ENCODE measurements at places on chromosomes 2 and 18.

- no peak for DNase-seq
Measured at GRCh38 chr2:209614690-209615369, 156.8 kb upstream of the UNC80 start.

GRCh38 chr2:60094450-60094929 lies 459.0 kb downstream of the BCL11A start:
- DNase-seq, result no peak

- DNase-seq, result no peak
Measured at GRCh38 chr2:225865468-225865867, 466.0 kb downstream of the NYAP2 start.

GRCh38 chr2:66495788-66496640 lies 61.1 kb downstream of the MEIS1 start:
- DNase-seq, result no peak

DNA sequence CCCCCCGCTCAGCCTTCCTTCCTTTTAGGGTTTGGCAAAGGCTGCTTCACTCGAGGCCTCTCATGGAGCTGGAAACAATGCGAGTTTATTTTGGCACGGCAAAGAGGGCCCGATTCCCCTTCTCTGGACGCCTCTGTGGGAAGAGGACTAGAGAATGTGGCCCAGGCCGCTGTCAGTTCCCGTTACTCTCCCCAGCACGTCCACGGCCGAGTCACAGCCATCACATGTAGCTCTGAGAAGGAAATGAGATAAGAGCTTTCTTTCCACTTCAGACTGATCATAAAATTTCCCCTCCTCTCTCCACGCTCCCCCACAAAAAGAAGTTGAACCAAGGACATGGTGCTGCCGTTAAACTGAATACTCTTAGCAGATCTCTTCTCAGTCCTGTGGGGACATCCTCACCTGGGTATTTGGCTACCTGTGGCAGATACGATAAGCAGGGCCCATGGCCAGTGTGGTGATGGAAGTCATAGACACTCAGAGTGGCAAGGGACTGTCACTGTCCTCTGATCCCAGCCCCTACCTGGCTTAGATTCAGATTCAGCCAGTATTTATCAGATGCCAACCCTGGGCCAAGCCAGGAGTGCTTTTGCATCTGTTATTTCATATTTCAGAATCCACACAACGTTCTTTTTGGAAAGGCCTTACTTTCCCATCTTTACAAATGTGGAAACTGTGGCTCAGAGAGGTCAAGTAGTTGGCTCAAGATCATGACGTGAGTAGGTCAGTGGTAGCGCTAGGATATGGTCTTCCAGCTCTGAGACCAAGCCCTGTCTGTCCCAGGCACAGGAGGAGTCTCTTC lies 101.2 kb downstream of the MCFD2 start:
- DNase-seq, result no peak

DNA sequence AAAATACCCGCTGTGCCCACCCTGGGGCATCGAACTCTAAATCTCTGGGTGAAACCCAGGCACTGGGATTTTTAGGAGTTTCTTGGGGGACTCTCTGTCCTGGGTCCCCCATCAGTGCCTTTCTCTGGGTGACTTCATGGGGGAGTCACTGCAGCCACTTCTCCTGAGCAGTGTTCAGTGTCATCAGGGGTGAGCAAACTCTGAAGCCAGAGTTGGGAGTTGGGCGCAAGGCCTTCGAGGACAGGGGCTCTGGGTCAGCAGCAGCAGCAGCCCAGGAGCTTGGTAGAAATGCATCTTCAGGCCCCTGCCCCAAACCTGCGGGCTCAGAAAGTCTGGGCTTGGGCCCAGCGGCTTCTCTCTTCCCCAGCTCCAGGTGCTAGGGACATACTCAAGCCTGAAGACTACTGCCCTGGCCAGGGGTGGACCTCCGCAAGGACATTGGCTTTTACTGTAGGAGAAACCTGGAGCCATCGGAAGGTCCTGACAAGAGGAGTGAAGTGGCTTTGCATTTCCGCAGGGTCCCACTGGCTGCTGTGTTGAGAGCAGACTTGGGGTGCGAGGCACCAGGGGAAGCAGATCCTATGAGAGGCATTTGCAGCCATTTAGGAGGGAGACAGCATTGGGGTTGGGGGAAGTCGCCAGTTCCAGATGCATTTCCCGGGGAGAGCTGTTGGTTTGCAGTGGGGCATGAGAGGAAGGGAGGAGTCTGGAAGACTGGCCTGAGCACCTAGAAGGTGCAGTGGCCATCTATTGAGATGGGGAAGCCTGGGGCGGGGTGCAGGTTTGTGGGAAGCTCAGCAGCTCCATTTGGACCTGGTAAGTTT lies 51.5 kb upstream of the FAHD2A start:
- DNase-seq, result no peak

DNA sequence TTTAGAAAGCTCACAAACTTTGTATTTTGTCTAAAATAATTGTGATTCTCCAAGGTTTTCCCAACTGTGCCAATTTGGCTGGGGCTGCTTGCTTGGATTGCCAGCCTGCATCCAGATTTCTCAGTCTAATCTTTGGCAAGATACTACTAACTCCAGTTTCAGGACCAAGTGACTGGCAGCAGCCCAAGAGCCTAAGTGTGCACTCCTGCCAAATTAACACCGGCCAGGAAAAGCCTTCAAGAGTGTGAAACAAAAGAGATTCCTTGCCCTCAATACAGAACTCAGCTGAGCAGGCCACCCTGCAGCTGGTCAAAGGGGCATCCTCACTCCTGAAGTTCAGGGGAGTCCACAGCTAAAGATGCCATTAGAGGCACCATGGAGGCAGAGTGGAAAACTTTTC lies 589.0 kb upstream of the ACVR2A start:
- no peak for DNase-seq

DNA sequence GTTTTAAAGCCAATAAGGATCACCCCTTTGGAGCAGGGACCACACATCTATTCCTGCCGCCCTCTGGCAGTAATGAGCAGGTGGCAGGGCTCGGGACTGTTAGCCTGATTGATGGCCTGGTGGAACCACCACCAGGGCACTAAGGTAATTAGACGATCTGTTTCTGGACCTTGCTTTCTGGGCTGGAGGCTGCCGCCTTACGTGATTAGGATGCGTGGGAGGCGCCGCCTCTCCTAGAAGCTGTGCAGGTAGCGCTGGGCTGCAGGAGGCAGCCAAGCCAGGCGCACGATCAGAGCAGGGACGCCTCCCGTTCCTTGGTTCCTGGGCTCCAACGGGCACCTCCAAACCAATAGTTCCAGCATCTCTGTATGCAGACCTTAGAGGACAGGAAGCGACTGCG lies 242.6 kb upstream of the RAB12 start:
- no peak for DNase-seq

GRCh38 chr2:136389809-136390208 lies 271.9 kb upstream of the CXCR4 start:
- DNase-seq, result no peak

DNA sequence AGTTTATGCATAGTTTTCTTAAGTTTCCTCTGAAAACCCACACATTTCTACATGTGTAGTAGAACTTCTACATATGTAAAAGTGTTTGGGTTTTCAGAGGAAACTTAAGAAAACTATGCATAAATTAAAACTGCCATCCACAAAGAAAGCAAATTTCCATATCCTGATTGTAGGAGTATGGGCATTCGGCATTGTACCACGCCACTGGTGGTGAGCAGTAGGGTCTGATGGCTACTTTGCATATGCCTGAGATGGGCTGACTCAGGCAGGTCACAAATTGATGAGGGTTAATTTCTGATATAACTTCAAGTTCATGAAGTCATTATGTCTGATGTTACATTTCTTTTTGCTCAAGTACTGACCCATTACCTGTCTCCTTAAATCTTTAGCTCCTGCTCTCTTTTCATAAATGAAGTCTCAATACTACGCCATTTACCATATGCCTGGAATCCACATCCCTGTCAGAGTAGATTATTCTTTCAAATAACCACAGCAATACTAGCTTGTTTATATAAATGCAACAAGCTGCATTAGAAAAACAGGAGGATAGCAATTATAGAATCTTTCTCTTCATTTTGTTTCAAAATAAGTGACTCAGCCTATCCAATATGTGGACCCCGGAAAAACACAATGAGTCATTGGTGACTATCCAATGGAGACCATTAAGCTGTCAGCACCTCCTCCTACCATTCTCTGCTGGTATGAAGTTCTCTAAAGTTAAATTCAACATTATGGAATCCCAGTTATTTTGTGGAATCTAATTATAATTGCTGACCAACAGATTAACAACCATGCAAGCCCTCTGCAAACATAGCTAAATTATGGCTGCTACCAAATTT lies 355.2 kb upstream of the UBE2E3 start:
- no peak for DNase-seq

GRCh38 chr2:178747767-178748166 lies 59.5 kb downstream of the TTN start:
- DNase-seq, result no peak

GRCh38 chr2:42764096-42764495 lies at the start of gene OXER1:
TSS of gene OXER1 (minus strand) at chr2:42764135. CDS start at chr2:42764062, 73 bp downstream.
- DNase-seq, result no peak

DNA sequence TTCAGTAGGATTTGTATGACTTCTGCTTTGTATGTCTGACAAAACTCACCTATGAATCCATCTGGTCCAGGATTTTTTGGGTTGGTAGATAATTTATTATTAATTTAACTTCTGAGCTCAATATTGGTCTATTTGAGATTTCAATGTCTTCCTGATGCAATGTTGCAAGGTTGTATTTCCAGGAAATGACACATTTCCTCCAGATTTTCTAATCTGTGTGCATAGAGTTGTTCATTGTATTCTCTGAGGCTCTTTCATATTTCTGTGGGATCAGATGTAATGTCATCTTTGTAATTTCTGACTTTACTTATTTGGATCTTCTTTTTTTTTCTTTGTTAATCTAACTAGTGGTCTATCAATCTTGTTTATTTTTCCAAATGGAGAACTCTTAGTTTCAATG lies 584.7 kb upstream of the SETBP1 start:
- no peak for DNase-seq

DNA sequence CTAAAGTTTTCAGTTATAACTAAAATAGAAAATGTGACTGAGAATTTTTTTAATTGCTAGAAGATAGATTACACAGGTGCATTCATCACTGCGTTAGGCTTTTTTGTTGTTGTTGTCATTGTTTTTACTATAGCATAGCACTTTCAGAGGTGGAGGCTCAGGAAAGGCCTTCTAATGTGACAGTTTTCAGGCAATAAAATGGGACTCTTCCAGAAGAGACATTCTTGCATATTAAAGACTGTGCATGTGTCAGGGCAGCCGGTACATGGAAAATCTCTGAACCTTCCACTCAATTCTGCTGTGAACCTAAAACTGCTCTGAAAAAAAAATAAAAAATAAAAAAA lies 175.2 kb downstream of the METTL4 start:
- DNase-seq, result no peak

DNA sequence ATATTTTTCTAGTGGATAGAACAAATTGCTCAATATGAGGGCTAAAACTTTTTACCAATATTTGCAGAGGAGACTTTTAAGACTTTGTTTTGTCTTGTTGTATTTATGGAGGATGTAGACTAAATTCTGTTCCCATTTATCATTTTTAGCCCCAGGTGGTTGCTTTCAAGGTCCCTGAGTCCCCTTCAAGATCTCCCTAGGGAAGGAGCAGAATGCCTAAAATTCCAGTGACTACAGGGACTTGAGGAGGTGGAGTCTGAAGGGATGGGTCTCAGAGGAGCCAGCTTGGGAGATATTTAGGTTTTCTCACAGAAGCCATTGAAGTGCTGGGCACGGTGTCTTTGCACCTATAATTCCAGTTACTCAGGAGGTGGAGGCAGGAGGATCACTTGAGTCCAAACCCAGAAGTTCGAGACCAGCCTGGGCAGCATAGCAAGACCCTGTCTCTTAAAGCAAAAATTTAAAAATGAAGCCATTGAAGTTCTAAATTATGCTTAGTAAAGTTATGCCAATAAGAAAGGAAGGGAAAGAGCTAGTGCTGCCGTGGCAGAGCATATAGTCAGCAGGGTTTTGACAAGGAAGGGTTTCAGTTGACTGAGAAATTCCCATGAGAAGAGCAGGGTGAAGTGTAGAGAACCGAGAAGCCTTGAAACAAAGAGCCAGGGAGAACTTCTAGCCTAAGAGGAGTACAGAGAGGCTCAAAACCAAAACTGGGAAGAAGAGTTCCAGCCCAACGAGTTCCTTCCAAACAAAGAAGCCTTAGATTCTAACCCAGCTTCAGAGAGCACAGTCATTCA lies 43.4 kb downstream of the COMMD1 start:
- DNase-seq, result no peak

- no peak for DNase-seq
Measured at GRCh38 chr2:131153529-131153928, 48.4 kb downstream of the PLEKHB2 start.

DNA sequence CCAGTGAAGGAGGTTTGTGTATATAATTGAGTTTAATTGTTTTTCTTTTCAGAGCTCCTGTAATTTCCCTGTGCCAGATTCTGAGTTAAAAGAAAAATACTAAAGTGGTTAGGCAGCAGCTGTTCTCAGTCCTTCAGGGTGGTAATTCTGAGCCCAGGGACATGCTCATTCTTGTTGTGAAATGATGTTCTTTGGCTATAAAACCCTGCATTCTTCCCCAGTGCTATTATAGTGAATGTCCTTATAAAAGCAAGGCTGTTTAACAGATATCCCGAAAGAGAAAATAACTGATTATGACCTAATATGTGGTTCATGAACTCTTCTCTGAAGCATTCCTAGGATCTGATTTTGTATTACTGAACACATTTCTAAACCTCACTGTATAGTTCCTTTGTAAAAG lies 34.0 kb downstream of the ADAM23 start:
- DNase-seq, result no peak

GRCh38 chr2:39995005-39995737 lies 216.1 kb upstream of the THUMPD2 start:
- no peak for DNase-seq

DNA sequence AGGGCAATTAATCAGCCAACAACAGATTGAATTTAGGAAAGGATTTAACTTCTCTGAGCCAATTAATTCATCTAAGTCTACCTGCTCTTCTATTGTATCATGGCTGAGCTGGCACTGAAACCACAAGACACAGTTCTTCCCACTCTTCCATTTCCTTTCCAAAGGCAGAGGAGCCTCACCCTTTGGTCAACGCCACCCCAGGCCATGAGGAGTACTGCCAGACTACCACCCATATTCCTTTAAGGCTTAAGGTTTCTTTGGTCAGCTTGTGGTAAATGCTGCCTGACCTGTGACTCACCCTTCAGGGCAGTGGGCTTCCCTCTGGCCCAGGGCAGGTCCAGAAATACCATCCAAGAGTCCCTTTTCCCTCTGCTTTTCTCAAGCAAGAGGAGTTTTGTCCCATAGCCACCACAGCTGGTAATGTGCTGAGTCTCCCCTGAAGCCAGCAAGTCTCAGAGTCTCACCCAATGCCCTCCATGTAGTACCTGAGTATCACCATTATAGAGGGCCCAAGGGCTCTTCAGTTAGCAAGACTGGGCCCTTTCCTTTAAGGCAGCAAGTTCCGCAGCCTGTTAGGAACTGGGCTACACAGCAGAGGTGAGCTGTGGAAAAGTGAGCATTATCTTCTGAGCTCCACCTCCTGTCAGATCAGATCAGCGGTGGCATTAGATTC lies 900.5 kb upstream of the CRIM1 start:
- DNase-seq, result no peak

DNA sequence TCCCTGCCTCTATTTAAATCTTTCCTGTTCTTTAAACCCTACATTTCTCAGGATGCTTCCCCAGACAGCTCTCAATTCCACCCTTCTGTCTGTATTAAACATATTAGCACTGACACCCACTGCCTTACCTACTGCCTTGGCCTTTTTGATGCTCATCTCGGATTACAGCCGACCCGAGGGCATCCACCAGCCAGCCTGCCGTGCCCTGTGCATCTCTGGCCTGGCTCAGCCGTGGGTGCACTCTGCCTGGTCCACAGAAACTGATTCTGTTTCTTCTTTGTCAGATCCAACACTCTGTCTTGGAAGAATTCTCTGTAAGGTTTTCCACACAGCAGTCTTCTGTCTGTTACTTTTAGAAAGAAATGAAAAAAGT lies 27.2 kb downstream of the TANC1 start:
- DNase-seq, result no peak
